ENCODE measurements at places on chromosomes 2 and 18.
A peak's percentile ranks its signal among the peaks of the same experiment; 100 is the strongest.

DNA sequence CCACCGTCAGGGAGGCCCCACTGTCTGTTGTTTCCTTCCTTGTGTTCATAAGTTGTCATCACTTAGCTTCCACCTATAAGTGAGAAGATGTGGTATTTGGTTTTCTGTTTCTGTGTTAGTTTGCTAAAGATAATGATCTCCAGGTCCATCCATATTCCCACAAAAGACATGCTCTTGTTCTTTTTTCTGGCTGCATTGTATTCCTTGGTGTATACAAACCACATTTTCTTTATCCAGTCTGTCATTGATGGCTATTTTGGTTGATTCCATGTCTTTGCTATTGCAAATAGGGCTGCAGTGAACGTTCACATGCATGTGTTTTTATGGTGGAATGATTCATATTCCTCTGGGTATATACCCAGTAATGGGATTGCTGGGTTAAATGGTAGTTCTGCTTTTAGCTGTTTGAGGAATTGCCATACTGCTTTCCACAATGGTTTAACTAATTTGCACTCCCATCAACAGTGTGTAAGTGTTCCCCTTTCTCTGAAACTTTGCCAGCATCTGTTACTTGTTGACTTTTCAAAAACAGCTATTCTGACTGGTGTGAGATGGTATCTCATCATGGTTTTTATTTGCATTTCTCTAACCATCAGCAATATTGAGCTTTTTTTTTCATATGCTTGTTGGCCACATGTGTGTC, 156.6 kb upstream of the NOSTRIN start:
- DNase-seq: no peak
- H3K27me3 ChIP-seq: peaks cover 4% of the 10 kb centered on the region
- no peaks in the 10 kb centered on the region for H3K36me3 ChIP-seq
- H3K4me3 ChIP-seq: no peak overlapping the region
- H3K27ac ChIP-seq: no peak overlapping the region

GRCh38 chr2:8682719-8683667, 1.1 kb downstream of the ID2 start:
- H3K36me3 ChIP-seq: no peaks in the 10 kb centered on the region
- peak overlapping the region; percentile 84 for H3K4me3 ChIP-seq
- H3K4me1 ChIP-seq: peaks cover 26% of the 10 kb centered on the region

- no peak overlapping the region for H3K4me3 ChIP-seq
- peaks cover 29% of the 10 kb centered on the region for H3K36me3 ChIP-seq
- H3K27me3 ChIP-seq: no peaks in the 10 kb centered on the region
- H3K27ac ChIP-seq: no peak overlapping the region
Measured at GRCh38 chr2:222928335-222928734, 67.5 kb downstream of the ACSL3 start.

DNA sequence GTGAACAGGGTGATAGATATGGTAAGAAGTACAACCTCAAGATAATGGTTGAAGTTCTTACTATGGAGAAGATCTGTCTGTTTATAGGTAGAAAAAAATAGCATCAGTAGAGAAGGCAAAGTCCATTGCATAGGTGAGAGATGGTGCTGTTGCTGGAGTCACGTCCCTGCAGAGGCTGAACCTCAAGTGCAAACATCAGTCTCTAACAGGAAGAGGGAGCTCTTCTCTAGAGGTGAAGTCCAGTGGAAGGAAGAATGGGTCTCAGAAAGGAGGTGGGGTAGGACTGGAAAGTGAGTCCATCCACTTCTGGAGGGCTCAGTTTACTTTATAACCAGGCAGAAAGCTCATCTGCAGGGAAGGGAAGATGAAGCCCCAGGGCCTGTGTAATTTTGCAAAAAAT, 337.7 kb downstream of the MEIS1 start:
- no peak for DNase-seq
- no peak overlapping the region for H3K27ac ChIP-seq
- H3K36me3 ChIP-seq: no peaks in the 10 kb centered on the region
- H3K27me3 ChIP-seq: no peaks in the 10 kb centered on the region

GRCh38 chr18:59909289-59910036, 9.7 kb downstream of the PMAIP1 start:
- no peaks in the 10 kb centered on the region for H3K36me3 ChIP-seq
- peaks cover 37% of the 10 kb centered on the region for H3K4me1 ChIP-seq
- H3K4me3 ChIP-seq: no peak overlapping the region
- no peak for DNase-seq
- H3K27me3 ChIP-seq: no peaks in the 10 kb centered on the region

- peaks cover 12% of the 10 kb centered on the region for H3K27me3 ChIP-seq
- no peaks in the 10 kb centered on the region for H3K36me3 ChIP-seq
- H3K4me3 ChIP-seq: no peak overlapping the region
- no peaks in the 10 kb centered on the region for H3K4me1 ChIP-seq
Measured at GRCh38 chr2:226658555-226658954, 141.1 kb downstream of the IRS1 start.

DNA sequence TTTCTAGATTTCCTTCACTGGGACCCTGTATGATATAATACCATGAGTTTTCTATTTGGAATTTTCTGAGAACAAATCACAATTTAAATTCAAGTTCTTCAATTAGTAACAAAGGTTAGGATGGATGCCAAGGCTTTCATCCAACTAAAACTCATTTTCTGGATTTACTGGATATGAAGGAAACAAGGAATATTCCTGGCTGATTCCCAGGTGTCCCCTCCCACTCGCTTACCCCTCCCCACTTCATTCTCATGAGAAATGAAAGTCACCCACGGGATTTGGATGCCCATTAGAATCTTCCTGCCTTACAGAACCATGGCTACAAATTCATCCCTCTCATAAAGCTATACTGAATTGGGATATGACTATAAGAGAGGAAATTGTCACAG, 40.0 kb downstream of the RNU4ATAC start:
- no peak overlapping the region for H3K4me3 ChIP-seq
- DNase-seq: no peak
- H3K36me3 ChIP-seq: peaks cover 13% of the 10 kb centered on the region
- no peak overlapping the region for H3K27ac ChIP-seq
- peaks cover 10% of the 10 kb centered on the region for H3K4me1 ChIP-seq
- no peaks in the 10 kb centered on the region for H3K27me3 ChIP-seq

- H3K36me3 ChIP-seq: no peaks in the 10 kb centered on the region
- peaks cover 9% of the 10 kb centered on the region for H3K4me1 ChIP-seq
Measured at GRCh38 chr2:234951664-234952269, at the start of gene SH3BP4. Gene SH3BP4 (plus strand): TSS chr2:234952017. CDS start chr2:235035003, 82,986 bp downstream.

DNA sequence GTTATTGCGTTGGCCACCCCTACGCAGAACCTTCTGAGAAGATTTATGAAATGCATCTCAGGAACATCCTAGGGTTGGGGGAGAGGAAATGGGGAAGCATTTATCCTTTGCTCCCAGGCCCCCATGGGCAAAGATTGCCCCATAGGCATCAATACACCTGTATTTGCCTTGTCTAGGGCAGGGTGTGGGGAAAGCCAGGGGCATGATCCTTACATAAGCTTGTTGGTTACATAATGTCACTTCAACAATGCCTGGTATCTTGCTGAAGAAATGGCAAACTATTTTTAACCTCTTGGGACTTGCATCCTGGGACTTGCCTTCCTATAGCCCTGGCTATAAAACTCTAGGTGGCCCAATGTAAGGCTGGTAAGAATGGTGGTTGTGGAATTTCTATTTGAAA, 53.9 kb upstream of the SPRED2 start:
- no peak overlapping the region for H3K27ac ChIP-seq
- no peak for DNase-seq
- H3K4me3 ChIP-seq: no peak overlapping the region
- peaks cover 1% of the 10 kb centered on the region for H3K36me3 ChIP-seq
- no peaks in the 10 kb centered on the region for H3K4me1 ChIP-seq

GRCh38 chr18:52394602-52395001, 54.6 kb downstream of the DCC start:
- H3K27ac ChIP-seq: no peak overlapping the region
- H3K27me3 ChIP-seq: no peaks in the 10 kb centered on the region
- no peak for DNase-seq
- H3K36me3 ChIP-seq: no peaks in the 10 kb centered on the region
- no peak overlapping the region for H3K4me3 ChIP-seq
- no peaks in the 10 kb centered on the region for H3K4me1 ChIP-seq

GRCh38 chr2:119475225-119475856, 43.7 kb downstream of the TMEM37 start:
- H3K27ac ChIP-seq: no peak overlapping the region
- peaks cover 11% of the 10 kb centered on the region for H3K27me3 ChIP-seq
- H3K36me3 ChIP-seq: no peaks in the 10 kb centered on the region
- DNase-seq: no peak
- peaks cover 2% of the 10 kb centered on the region for H3K4me1 ChIP-seq

DNA sequence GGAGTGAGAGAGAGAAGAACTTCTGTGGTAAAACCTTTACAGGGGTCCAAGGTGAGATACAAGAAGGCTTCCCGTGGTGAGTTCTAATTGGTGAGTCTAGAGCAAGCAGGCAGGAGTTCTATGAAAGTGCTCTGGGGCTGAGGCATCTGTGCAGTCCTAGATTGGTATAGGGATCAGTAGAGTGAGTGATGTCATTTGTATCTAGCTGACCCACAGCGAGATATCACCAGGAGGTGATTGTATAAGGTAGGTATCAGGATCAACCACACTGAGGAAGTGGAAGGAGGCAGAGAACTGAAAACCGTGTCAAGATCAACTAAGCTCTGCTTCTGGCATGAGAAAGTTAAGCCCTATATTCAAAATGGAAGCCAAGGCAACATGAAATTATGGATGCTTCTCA, 1648.9 kb upstream of the TMEFF2 start:
- no peak overlapping the region for H3K4me3 ChIP-seq
- H3K27ac ChIP-seq: no peak overlapping the region
- no peak for DNase-seq
- H3K27me3 ChIP-seq: no peaks in the 10 kb centered on the region

- H3K4me3 ChIP-seq: no peak overlapping the region
- H3K4me1 ChIP-seq: no peaks in the 10 kb centered on the region
- no peaks in the 10 kb centered on the region for H3K36me3 ChIP-seq
- H3K27ac ChIP-seq: no peak overlapping the region
- peaks cover 1% of the 10 kb centered on the region for H3K27me3 ChIP-seq
- DNase-seq: no peak
Measured at GRCh38 chr2:166013878-166014277, 60.3 kb upstream of the TTC21B start.

Measured in memory B cell (primary cell).